Right renal pelvis (tissue), 4 donors: ENCODE measurements at places on chromosomes 13 and 19.

DNA sequence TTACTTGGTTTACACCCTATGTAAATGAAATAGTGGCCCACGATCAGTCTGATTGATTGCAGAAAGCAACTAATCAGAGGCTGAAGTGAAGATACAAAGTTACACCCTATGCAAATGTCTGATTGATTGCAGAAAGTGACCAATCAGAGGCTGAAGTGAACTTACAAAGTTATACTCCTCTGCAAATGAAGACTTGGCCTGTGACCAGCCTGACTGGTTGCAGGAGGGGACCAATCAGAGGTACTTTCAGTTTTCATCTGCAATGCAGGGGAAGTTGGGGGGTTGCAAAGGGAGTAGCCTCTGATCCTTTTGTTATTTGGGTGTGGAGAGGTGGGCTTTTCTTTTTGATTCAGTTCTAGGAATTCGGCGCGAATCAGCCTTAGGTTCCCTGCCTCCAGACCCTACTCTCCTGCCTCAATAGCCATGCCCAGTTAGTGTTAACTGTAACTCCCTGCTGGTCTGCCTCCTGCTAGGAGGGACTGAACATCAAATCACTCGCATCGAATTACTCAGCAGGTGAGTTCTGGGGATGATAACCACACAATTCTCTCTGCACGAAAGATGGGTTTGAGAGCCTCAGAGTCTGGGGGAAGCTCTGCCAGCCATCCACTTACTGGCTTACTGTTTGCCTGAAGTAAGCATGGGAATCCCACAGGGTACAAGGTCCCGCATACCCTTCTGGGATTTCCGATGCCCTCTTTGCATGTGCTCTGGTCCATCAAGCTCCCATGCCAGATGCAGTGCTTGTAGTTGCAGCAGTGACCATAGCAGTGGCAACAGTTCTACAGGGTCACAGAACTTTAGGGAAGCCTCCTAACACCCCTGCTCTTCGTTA, 7.5 kb downstream of the ARL11 start:
- peak; percentile 36 for DNase-seq

DNA sequence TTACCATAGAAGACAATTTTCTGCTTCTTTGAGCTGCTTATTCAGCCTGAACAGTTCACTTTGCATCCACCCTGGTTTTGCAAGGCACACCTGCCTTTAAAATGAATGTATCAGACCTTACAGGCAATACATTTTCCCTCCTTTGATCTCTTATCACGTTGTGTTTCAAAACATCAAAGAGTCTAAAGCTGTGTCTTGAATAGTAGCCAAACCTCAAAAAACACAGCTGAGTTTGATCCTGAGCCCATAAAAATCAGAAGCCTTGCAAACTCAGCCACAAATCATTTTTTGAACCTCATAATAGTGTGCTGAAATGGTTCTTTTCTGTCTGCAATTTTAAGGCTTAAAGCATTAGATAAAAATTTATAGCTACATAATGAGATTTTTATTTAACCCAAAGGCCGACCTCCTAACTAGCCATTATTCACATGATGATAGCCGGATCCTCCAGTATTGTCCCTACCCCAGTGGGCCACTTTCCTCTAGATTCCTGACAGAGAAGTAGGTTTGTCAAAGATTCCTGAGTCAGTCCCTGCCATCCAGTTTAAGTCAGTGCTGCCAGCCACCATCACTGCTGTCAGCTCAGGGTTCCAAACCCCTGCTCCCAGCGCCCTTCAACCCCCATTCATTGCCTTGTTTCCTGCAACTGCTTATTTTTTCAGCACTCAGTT, 71.8 kb downstream of the CAB39L start:
- peak; percentile 70 for DNase-seq

DNA sequence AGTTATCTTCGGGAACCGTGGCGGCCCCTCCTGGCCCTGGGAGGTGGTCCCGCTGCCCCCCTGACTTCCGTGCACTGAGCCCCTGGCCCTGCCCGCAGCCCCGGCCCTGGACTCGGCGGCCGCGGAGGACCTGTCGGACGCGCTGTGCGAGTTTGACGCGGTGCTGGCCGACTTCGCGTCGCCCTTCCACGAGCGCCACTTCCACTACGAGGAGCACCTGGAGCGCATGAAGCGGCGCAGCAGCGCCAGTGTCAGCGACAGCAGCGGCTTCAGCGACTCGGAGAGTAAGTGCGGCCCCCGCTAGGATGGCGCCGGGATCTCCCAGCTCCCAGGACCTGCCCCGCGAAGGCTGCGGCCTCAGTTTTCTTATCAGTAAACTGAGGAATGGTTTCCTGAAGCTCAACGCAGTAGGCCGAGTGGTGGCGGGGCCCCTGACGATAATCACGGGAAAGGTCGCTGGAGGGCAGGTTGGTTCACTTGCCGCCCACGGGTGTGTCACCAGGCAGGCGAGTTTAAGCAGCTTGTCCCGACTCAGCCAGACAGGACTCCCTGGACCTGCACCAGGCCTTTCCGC, 924 bp downstream of the RGCC start:
- no peak for DNase-seq

- DNase-seq: no peak
These were observed 6.9 kb downstream of the IL4I1 start for GRCh38 chr19:49889687-49890348.

GRCh38 chr19:39736088-39736487, 1.7 kb downstream of the CLC start:
- no peak for DNase-seq

DNA sequence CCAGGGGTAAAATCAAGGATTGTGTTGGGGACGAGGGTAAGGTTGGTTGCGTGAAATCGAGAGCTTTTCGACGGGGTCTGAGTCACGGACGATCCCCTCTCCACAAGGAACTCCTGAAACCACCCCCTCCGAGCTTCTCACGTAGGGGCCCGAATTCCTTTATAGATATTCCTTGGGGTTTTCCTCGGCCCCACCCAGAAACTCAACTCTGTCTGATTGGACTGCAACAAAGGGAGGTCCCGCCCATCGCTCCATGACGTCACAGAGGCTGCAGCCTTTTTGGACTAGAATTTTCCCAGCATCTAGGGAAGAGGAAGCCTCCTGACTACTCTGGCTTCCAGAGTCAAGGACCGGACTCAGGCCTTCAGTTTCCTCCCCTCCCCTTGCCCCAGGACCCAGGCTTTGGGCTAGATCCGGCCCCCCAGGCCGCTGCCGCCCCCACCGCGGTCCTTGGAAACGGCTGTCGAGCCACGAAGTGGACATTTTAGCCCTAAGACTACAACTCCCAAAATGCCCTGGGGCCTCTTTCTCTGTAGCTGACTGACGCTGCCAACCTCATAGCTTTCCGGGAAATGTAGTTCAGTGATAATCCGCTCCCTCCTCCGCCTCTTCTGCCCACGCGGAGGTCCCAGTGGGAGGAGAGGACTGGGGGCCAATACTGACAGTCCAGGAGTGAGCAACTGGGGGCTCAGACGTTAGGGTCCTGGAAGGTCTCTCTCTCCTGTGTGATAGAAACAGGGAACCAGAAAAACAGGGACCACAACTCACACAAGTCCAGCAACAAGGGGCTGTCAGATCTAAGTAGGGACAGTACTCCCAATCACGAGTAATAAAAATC, at the start of gene IZUMO1:
Gene IZUMO1, minus strand, starts transcription at position 172 of the 838 bp plus-strand sequence. CDS start 1,050 bp downstream, outside the sequence.
- peak; percentile 79 for DNase-seq

- DNase-seq: no peak
These were observed at the start of gene TGFBR3L for GRCh38 chr19:7914598-7915045. Gene TGFBR3L (plus strand): TSS chr19:7914830.

- DNase-seq: no peak
These were observed 95.1 kb downstream of the ATP11A start for GRCh38 chr13:112784811-112785482.

DNA sequence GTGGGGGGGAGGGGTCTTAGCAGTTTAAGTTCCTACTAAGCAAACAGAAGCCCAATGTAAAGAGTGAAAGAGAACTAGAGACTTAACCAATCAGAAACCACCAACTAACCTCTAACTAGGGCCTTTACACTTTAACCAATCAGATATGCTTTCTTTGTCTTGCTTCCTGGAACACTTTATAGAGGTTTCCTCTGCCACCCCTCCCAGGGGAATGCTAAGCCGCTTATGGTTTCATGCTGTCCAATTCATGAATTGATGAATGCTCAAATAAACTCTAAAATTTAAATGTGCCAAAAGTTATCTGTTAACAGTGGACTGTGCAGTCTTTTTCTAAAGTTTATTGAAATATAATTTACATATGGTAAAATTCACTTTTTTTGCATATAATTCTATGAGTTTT, 33.9 kb upstream of the LATS2 start:
- DNase-seq: no peak

DNA sequence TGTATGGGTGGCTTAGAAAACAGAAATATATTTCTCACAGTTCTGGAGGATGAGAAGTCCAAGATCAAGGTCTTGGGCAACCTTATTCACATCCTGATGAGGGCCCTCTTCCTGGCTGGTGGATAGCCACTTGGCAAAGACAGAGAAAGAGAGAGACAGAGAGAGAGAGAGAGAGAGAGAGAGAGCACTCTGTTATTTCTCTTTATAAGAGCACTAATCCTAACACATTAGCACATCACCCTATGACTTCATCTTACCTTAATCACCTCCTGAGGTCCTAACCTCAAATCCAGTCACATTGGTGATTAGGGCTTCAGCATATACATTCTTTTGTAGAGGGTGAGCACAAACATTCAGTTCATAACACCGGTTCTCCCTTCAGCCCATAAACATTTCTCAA, 430.3 kb downstream of the EFNB2 start:
- no peak for DNase-seq

DNA sequence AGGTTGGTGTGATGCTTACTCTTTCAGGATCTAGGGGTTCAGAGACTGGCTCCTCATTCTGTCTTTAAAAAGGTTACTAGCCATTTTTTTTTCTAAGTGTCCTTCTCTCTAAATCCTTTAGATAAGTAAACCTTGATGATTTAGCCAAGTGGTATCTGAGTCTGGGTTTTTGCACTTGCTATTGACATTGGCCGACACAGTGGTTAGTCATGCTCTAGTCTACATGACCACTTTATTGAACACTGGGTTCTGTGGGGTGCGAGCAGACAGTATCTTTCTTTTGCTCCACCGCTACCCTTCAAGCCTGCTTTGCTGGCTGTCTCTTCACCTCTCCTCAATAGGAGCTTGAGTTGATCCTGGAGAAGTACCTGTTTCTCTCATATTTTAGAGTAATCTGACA, 6.2 kb upstream of the NUP58 start:
- no peak for DNase-seq

DNA sequence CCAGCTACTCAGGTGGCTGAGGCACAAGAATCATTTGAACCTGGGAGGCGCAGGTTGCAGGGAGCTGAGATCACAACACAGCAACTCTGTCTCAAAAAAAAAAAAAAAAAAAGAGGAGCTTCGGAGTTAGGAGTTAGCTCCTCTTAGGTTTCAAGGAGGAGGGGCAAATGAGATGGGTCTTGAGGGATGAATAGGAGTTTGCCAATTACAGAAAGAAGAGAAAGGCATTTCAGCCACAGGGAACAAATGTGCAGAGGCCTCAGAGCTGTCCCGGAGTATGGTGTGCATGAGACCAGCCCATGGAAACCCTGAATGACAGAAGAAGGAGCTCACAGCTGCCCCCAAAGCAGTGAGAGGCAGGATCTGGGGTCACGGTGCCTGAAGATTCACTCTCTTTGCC, 24.6 kb downstream of the TLE2 start:
- no peak for DNase-seq
